ENCODE measurements at places on chromosomes 1 and 21. TPM values are rescaled to one million over a fixed set of nuclear protein-coding genes. Genes with fewer than 3 reads are reported as not detected.

DNA sequence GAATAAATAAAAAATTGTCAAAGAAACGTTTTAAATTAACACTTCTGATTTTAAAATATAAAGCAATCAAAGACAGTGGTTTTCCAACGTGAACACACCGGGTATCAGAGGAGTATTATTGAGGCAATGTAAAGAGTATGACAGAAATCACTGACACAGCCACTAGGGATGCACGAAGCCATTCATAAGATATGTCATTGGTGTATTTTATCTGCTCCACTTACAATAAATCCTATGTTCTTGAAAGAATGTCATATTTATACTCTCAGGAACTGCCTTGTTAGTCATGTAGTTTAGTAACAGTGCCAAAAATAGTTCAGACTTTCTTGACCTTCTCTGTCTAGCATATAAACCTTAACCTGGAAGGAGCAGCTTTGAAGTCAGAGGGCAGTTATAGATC is 835.0 kb upstream of the NCAM2 start:
- no peak overlapping the region for H3K4me3 ChIP-seq
- no peaks in the 10 kb centered on the region for H3K36me3 ChIP-seq
- H3K4me1 ChIP-seq: no peaks in the 10 kb centered on the region
- no peaks in the 10 kb centered on the region for H3K27me3 ChIP-seq

Gene PLPP3
- total RNA-seq: not detected

Gene SPRR1B
- total RNA-seq: not detected

Gene PKP1
- total RNA-seq: not detected

Gene FCRL6
- total RNA-seq: not detected

GRCh38 chr1:192268468-192269052 is 48.2 kb upstream of the RGS21 start:
- H3K27me3 ChIP-seq: no peaks in the 10 kb centered on the region
- no peak for DNase-seq
- no peak overlapping the region for H3K27ac ChIP-seq
- no peaks in the 10 kb centered on the region for H3K36me3 ChIP-seq
- H3K4me3 ChIP-seq: no peak overlapping the region

Gene RIMS3
- total RNA-seq: 2.9 TPM

Gene TSSK3
- 1.1 TPM for total RNA-seq

Data from activated T-helper 2 cell treated with anti-CD3 and anti-CD28 coated beads, Interferon-gamma antibody, Interleukin-2, Interleukin-4, amounts not matched to agents 10 μg/mL and 5 μg/mL and 100 μg/mL, durations not matched to agents 14 hours and 24 hours and 36 hours (primary cell).